ENCODE measurements at places on chromosomes 1 and 21.

- no peak for DNase-seq
Observed at GRCh38 chr1:4664606-4665005, 10.2 kb downstream of the AJAP1 start.

GRCh38 chr1:31705080-31705866 lies 1.5 kb upstream of the COL16A1 start:
- peak; percentile 55 for DNase-seq

- no peak for DNase-seq
Observed at GRCh38 chr1:192252776-192253175, 64.0 kb upstream of the RGS21 start.

DNA sequence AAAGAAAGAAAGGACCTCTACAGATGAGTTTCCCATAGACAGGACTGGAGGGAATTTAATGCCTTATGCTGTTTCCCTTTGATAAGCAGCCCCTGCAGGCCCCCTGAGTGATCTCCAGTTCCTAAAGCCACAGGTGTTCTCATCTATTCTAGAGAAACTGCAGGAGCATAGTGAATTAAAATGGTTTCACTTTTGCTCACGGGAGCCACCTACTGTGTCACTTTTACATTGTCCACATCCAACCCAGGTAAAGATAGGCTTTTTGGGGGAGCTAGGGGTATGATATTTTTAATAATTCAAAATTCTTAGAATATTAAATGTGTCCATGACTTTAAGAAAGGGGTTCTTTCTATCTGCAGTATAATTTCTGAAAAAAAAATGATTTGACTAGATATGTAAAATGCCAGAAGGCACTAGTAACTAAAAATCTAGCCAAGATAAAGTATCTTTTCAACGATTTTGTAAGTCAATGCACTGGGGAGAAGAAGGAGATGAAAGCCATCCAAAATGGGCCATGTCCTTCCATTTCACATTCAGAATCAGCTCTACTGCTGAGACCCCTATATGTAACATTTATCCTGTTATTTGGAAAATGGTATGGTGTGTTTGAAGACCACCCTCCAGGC lies 267.3 kb upstream of the DUSP10 start:
- no peak for DNase-seq

GRCh38 chr1:244102468-244102867 lies 51.4 kb downstream of the ZBTB18 start:
- no peak for DNase-seq

DNA sequence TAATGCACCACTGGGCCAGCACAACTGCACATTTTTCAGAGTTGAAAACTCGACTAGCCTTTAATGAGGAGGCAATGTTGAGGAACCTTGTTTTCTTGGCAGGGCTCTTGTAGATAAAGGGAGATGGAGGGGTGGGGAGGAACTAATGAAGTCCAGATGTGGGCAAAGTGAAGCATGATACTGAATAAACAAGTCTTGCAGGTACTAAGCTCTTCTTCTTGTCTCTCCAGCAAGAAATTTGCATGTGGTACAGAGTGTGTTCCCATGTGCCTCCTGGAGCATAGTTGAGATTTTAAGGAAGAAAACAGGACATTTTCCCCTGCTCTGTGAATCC lies 47.0 kb downstream of the PLPP3 start:
- peak; percentile 43 for DNase-seq

GRCh38 chr21:17779496-17779895 lies 39.7 kb downstream of the C21orf91 start:
- no peak for DNase-seq

DNA sequence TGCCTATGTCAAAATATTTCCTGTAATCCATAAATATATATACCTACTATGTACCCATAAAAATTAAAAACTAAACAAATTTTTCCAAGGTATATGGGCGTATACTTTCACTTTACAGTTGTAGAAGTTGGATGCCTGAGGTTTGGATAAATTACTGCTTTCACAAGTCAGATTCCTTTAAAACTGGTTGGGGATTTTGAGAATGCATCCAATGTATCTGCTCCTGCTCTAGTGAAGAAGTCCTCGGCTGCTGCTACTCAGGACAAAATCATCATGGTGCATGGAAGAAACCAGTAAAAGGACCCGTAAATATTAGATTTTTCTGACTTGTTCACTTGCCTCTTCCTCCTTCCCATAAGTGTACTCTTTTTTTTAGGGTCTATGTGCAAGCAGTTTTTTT lies 841.1 kb downstream of the USP25 start:
- no peak for DNase-seq

GRCh38 chr21:16476056-16476825 lies 746.5 kb downstream of the USP25 start:
- DNase-seq: no peak

DNA sequence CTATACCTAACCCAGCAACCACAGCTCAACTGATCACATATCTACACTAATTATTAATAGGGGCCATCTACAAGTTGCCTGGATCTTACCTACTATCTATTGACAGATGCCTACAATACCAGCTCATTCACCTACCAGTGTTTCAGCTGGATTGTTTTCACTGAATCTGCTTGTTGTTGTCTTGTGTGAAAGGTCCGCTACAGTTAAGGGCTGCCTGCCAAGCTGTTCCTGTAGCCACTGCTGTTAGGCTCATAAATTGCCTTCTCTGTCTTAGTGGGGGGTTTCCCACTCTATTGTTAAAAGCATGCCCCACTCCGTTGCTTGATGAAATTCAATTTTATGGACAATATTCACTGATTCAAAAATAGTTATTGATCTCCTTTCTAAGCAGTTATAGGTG lies 199.7 kb upstream of the TMPRSS15 start:
- DNase-seq: no peak

DNA sequence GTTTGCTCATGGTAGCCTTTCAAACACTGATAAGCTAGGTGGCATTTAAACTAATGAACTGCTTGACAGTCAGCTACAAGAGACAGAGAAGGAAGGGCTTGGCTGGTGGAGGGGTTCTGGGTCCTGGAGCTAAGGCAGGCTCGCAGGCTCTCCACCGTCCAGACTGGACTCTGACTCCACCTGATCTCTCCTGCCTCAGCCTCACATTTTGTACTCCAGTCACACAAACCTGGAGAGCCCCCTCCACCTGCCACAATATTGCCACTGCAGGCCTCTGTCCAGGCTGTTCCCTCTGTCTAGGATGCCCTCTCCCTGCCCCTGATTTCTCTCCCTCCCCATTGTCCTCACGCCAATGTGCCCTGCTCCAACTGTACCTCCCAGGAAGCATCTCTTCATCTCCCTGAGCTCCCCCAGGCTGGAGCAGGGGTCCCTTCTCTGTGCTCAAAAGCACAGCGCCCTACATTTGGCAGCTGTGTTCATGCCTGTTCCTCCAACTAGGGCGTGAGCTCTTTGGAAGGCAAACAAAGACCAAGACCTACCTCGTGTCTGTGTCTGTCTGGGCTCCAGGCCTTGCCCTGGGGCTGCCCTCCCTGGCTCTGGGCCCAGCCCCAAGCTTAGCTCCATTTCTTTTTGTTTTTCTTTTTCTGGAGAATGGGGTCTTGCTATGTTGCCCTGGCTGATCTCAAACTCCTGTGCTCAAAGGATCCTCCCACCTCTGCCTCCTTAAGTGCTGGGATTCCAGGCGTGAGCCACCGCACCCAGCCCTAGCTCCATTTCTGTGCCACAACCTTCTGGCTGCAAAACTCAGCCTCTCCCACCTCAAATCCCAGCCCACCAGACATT lies 2.9 kb downstream of the TIE1 start:
- no peak for DNase-seq

DNA sequence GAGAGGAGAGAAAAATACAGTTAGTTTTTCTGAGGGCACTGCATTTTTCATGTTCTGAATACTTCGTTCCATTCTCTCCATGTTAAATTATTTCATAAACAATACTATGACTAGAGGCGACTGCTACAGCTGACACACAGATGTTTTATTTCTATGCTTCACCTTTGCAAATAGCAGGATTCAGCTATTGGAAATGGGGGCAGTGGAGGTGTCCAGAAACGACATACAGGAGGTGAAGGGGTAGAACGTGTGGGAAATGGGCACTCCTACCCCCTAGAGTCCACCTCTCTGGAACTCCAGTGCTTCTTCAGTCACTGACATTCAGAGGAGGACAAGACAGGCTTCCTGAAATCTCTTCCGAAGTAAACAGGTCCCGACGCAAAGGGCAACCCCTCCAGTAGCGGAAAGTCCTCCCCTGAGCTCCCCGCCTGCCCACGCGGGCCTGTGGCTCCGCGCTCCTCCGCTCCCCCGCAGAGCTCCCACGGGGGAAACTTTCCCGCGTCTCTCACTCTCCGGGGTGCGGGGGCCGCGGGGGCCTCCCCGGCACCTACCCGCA lies 480 bp downstream of the DPYD start:
- peak; percentile 31 for DNase-seq

GRCh38 chr1:84686223-84686622 lies 4.0 kb downstream of the SSX2IP start:
- no peak for DNase-seq

GRCh38 chr1:48720929-48721328 lies 55.8 kb downstream of the BEND5 start:
- DNase-seq: no peak

GRCh38 chr1:236345728-236346127 lies 48.4 kb upstream of the EDARADD start:
- DNase-seq: no peak

- DNase-seq: peak; percentile 93
Observed at GRCh38 chr1:43822040-43822690, 111.4 kb upstream of the ARTN start.

DNA sequence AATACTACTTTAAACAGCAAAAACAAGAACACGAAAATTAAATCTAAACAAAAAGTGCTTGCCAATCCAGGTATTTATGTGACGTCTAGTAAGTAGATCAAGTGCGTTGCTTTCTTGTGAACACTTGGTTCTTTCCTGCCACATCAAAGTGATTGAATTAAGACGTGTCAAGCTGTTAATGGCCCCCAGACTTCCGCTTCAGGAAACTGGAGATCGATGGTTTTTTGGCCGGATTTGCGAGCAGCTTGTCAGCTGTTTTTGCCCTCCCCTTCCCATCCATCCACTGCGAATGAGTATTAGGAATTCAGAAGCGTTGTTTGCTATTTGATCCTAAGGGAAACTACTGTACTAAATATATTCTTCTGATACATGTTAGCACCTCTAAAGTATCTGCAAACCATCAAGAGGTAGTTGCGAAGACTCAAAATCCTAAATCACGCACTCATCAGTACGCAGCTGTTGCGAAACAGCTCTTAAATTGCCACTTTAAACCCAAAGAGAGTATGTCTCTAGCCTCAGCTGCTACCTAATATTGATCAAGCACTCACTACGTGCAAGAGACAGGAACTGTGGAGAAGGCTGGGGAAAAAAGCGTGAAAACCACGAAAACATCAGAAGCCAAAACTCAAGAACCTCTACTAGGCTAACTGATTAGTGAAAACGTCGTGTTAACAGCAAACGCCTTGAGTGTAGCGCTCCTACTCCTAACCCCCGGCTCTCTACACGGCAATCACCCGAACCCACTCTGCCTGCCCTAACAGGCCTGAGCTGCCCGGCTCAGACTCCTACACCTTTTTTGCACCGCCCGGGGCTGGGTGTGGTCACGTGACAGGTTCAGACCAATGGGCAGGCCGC lies 473 bp upstream of the BRDT start:
- DNase-seq: no peak

DNA sequence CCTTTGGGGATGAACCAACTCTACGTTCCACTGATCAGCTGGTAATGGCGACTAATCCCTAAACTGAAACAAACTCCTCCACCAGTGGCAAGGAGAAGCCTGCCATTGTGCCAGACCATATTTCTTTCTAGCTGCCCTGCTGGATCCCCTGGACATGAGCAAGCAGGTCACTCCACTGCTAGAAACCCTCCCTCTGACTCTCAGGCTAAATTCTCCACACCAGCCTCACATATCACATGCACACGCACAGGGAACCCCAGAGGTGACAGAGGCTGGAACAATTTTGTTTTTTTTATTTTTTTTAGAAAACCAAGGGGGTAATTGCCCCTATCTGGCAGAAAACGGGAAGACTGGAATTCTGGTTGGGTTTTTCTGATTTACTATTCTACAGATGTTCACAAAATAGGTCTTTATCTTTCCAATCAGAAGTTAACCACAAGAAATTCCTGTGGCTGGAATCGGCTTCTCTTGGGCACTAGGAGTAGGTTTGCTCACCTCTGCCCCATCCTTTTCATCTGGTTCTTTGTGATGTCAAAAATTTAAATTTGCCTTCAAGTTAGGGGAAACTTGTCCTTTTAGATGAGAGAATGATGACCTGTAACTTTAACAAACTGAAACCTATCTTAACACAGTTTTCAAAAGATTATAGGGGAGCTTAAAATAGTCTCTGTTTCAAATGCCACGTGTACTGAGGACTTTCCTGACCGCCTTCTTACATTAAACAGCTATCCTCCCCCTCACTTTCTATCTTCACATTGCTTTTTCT lies 258.1 kb downstream of the SDCCAG8 start:
- peak; percentile 18 for DNase-seq

DNA sequence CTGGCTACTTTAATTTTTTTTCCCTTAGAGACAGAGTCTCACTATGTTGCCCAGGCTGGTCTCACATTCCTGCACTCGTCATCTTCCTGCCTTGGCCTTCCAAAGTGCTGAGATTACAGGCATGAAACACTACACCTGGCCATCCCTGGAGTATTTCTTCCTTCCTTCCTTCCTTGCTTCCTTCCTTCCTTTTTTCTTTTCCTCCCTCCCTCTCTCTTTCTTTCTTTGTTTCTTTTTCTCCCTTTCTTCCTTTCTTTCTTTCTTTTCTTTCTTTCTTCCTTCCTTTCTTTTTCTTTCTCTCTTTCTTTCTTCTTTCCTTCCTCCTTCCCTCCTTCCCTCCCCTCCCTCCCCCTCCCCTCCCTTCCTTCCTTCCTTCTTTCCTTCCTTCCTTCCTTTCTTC lies 46.4 kb upstream of the PM20D1 start:
- DNase-seq: no peak

- DNase-seq: no peak
Observed at GRCh38 chr1:179807291-179807690, 64.2 kb downstream of the FAM163A start.

DNA sequence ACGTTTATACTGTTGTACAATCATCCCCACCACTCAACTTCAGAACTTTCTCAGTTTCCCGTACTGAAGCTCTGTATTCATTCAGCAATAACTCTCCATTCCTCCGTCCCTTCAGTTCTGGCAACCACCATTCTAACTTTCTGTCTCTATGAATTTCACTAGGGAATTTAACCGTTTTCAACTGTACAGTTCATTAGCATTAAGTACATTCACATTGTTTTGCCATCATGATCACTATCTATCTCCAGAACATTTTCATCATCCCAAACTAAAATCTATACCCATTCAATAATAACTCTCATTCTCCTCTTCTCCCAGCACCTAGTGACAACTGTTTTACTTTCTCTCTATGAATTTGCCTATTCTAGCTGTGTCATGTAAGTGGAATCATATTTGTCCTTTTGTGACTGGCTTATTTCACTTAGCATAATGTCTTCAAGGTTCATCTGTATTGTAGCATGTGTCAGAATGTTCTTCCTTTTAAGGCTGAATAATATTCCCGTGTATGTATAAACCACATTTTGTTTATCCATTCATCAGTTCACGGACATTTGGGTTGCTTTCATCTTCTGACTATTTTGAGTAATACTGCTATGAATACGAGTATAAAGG lies 75.0 kb downstream of the CEP350 start:
- no peak for DNase-seq

GRCh38 chr1:245894843-245895242 lies 612.2 kb downstream of the SMYD3 start:
- DNase-seq: no peak

- no peak for DNase-seq
Observed at GRCh38 chr1:247538561-247538960, 2.3 kb upstream of the OR2C3 start.

Data from IMR-90 (cell line).